HFFc6 (cell line): ENCODE measurements at places on chromosomes 3 and 15. TPM values are rescaled to one million over a fixed set of nuclear protein-coding genes. Genes with fewer than 3 reads are reported as not detected.

Gene MAPK6
- total RNA-seq, result 49.3 to 61.9 TPM (median 49.9 TPM) in 3 replicates

Gene EPHB1
- total RNA-seq, result 0.88 and 1.1 TPM in 2 replicates

Gene TIPIN
- 7.8 to 14.8 TPM (median 13.7 TPM) in 3 replicates for total RNA-seq

Gene MYRIP
- total RNA-seq, result 0.07 to 0.27 TPM (median 0.10 TPM) in 3 replicates

Gene P4HTM
- total RNA-seq, result 29.1 to 34.7 TPM (median 32.5 TPM) in 3 replicates

Gene GABRR3
- total RNA-seq, result not detected in 2 replicates

Gene PLSCR2
- not detected in 3 replicates for total RNA-seq

Gene ARL8B
- 49.7 to 54.9 TPM (median 51.8 TPM) in 3 replicates for total RNA-seq
